ENCODE measurements at places on chromosomes 16 and 17.

DNA sequence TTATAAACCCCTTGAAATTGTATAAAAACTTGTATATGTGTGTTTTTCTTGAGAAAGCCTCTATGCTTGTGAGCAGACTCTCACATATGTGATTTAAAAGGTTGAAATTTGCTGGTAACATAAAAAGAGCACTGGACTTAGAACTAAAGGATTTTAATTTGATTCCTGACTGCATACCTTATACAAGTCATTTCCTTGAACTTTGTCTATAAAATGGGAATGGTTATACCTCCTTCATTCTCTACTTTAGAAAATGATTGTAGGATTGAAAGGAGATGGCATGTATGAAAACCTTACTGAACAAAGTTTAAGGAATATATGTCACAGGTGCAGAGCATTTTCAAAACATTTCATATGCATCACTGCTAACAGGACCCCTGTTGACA, 10.4 kb upstream of the ARL2BP start:
- no peak for DNase-seq

- no peak for DNase-seq
These were observed 46.5 kb downstream of the SRCIN1 start for GRCh38 chr17:38559051-38559879.

DNA sequence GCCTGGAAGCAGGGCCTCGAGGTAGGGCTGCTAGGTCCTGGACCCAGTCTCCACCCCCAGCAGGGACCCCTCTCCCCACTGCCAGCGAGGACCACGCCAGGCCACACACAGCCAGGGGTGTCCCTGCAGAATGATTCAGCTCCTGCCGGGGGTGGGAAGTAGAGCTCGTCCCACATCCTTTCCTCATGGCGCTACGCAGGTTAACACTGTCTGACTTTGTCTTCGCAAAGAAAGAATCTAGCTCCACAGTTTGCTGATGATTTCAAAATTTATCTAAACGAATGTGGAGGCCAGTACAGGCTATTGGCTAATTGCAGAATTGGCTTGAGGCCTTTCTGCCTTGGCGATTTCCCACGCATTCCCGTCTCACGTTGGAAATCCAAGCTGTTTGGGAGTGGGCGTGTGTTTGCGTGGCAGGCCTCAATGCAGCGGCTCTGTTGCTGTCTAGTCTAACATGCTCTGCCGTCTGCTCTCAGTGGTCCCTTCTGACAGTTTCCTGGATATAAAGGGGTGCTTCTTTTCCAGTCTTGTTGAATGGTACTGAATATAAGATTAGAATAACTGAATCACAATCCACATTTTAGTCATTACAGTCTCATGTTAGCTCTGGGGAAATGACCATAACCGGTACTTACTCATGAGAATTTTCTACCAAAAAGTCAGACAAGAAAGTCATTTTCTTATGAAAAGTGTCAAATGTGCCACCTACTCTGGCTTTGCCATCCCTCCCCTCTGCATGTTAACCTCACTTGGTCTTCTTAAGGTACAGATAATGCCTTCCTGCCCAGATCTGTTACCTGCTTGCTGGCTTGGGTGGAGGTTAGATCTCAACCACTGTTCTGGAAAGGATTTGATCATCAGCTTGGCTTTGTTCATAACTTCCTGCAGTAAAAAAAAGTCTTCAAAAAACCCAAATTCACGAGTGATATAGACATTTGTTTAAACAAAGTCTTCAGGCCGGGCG, 252.4 kb downstream of the NTN1 start:
- peak; percentile 43 for DNase-seq

- no peak for DNase-seq
These were observed 35.4 kb downstream of the SYT17 start for GRCh38 chr16:19203374-19203966.

DNA sequence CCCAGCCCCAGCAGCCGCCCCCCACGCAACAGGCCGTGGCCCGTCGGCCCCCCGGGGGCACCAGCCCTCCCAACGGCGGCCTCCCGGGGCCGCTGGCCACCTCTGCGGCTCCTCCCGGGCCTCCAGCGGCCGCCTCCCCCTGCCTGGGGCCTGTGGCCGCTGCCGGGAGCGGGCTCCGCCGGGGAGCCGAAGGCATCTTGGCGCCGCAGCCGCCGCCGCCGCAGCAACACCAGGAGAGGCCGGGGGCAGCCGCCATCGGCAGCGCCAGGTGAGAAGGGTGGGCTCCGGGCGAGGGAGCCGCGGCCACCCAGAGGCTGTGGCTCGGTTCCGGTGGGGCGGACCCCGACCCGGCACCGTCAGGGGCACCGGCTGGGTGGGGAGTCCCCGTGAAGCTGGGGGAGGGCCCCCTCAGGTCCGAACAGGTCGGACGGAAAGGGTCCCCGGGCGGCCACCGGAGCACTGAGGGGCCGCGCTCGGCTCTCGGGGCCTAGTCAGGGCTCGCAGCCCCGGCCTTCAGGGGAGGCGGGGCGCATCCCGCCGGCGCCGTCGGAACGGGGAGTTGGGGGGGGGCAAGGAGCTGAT, 583 bp downstream of the ATXN2L start:
- DNase-seq = no peak

DNA sequence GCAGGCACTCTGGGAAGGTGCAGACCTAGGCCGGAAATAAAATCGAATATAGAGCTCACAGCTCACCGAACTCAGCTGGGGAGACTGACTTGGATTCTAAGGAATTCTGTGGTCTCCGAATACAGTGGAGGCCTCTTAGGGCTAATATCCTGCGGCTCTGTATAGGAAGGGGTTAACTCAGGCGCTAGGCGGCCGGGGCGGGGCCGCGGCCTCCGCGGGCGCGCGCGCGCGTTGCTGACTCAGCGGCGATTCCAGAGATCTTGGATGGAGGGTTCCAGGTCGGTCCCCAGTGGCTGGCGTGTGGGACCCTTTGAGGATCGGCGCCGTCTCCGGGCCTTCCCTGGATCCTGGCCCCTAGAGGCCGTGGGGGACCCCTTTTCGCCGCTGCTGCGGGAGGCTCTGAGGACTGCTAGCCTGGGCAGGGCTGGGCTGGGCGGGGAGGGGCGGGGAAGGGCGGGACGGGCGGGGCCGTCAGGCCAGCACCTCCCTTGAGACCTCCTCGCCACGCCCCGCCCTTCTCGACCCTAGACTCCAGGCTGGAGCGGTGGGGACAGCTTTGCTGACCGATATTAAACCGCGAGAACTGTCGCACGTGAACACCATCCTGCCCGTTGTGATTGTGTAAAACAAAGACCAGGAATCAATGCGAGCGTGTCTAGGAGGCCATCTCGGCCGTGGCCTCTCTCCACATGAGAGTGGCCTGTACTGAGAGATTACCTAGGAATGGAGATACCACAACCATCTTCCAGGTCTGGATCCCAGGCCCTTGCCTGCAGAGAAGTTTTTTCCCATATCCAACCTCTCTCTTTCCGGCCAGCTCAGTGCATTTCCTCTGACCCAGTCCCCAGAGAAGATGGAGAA, 1.4 kb upstream of the PLEKHH3 start:
- DNase-seq = no peak

- no peak for DNase-seq
These were observed 2.8 kb upstream of the MMP15 start for GRCh38 chr16:58022601-58023371.

GRCh38 chr17:75250009-75250471, 11.4 kb downstream of the GGA3 start:
- DNase-seq = no peak

DNA sequence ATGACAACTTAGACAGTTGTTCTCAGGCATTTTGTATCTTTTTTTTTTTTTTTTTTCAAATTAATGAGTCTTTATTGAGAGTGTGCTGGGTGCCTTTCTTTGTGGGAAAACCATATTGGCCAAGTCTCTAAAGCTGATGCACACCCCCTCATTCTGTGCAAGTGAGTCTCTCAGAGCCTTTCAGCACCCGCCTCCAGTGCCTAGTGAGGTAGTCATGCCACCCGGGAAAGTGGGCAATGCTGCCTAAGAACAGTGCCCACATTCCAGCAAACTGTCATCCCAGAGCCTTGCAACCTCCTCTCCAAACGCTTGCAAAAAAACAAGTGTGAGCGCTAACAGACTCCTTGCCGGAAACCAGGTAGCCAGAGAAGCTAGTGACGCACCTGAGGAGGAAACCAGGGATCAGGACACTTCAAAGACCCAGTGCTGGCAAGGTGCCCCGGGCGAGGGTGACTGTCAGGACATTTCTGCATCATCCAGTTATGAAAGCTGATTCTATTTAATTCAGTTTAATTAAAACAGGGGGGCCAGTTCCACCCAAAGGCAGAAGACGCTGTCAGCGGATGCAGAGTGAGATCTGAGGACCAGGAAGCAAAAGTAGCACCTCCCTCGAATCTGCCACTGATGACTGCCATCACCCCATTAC, 34.9 kb downstream of the SMARCE1 start:
- DNase-seq = no peak

DNA sequence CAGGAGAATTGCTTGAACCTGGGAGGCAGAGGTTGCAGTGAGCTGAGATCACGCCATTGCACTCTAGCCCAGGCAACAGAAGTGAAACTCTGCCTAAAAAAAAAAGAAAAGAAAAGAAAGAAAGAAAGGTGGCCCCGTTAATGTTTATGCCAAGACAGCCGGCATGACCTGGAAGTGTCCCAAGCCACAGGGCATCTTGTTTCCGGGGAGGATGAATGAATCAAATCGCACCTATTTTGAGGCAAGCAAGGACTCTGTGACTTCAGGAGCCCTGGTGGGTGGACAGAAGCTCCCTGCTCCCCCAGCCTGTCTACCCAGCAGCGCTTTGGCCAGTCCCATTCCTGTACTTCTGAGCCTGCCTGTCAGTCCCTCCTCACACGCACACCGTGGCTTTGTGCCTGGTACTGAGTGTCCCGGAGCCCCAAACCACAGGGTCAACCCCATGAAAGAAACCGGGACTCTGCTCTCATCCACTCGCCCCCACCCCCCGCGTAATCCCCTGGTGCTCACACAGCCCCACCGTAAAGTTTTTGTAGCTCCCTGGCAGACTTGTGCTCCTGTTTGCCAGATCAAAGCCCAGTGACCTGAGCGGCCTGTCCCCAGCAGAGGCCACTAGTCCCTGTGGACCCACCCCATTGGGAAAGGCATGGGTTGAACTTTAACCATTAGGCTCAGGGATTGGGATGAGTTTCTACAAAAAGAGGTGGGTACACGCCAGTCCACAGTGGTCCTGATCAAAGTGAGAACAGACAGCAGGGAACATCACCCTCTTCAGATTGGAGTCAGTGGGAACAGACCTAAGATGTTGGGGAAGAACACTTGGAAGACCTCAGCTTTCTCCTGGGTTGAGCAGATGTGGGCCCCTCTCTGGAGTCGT, 19.3 kb downstream of the CD2BP2 start:
- no peak for DNase-seq

- DNase-seq = no peak
These were observed 19.3 kb downstream of the CARHSP1 start for GRCh38 chr16:8849411-8850011.

GRCh38 chr17:27946513-27946912, 53.3 kb upstream of the LYRM9 start:
- no peak for DNase-seq

- DNase-seq = no peak
These were observed 468 bp downstream of the FLYWCH2 start for GRCh38 chr16:2883458-2883908.

GRCh38 chr16:23195366-23195978, 12.9 kb downstream of the SCNN1G start:
- no peak for DNase-seq

DNA sequence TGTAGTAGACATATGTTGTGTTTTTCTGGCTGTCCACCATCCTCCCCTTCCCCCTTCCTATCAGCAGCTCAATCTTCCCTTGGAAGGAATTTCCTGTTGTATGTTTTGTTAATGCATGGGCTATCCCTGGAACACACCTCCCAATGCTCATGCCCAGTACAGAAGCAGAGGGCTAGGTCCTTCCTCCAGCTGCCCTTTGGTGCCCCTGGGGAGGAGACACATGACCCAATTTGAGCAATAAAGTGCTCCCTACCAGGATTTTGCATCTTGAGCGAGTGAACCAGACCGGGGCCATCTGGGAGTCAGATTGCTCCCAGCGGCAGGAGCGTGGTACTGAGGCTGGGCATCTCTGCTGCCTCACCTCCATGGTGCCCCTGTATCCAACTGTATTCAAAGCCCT, 141.5 kb upstream of the MED13 start:
- DNase-seq = no peak

DNA sequence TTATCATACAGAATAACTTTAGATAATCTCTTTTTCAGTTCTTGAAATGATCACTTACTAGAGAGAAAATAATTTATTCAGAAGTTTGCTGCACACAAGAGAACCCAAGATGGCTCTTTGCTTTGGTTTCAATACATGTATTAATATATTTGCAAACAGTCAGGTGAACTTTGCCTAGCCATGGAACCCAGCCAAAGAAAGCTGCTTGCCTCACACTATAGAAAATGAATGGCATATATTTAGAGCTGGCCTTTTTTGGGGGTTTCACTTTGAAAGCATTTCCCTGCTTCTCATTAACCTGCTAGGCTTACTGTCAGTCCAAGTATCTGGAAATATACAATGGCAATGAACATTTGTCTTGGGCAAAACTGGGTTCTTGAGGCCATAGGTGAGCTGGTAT, 75.3 kb downstream of the MRTFB start:
- DNase-seq = no peak

DNA sequence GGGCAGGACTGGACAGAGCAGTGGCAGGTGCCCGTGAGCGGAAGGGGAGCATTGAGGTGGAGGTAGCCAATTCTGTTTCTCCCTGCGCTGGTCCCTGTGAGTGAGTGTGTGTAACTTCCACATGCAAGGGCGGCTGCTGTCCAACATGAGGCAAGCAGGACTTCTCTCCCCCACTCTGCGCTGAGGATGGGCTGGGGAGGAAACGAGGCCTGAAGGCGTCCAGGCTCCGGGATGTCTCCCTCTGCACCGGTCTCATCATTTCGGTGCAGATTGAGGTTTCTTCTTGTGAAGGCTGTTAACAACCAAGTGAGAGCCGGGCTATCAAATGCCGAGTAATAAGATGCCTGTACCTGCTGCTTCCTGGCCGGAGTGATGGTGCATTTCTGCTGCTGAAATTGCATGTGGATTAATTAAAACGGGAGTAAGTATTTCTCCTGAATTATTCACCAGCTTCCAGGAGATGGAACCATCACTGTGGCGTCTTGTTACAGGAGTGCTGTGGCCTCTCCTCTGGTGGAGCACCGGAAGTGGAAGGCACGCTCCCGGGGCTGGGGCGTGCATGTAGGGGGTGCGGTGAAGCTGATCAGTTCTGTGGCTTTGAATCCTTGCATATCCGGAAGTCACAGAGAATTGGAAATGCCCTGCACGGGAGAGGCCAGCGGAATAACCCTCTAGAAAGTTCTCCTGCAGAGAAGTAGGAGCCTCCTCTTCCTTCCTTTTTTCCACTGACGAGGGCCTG, 41.7 kb upstream of the MGAT5B start:
- no peak for DNase-seq

DNA sequence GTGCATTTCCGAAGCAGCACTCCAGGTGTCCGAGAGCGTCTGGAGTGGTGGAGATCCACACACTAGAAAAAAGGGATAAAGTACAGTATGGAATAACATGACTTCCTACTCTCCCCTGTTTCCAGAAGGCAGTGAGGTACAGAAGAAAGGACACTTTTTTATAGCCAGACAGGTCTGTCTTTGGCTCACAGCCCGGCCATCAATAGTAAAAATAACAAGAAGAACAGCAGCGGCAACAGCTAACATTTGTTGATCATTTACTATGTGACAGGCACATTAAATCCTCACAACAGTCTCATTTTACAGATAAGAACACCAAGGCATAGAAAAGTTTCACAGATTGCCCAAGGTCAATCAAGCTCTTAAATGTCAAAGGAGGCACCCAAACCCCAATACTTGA, 16.2 kb downstream of the DYNLRB2 start:
- no peak for DNase-seq
